Ureter (tissue), 1 donor: ENCODE measurements at places on chromosomes 12 and 14. TPM values are rescaled to one million over a fixed set of nuclear protein-coding genes. Genes with fewer than 3 reads are reported as not detected.

EFS gene
- total RNA-seq = 25.7 TPM

DNA sequence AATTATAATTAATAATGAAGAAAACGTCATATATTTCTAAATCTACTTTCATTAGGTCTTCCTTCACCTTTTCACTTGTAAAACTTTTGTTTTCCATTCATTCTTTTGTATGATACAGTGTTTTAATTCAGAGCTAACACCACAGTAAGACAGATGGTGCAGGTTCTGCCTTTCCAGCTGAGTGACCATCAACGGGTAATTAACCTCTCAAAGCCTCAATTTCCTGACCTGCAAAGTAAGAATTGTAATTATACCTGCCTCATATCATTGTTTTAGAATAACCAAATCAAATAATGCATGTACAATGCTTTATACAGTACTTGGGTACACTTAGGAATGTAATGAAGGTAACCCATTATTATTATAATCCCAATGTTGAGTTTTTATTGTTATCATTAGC lies 157.6 kb downstream of the FOXA1 start:
- no peak for DNase-seq

NDUFA9 gene
- 85.9 TPM for total RNA-seq

UBC gene
- total RNA-seq = 1,015 TPM

DNA sequence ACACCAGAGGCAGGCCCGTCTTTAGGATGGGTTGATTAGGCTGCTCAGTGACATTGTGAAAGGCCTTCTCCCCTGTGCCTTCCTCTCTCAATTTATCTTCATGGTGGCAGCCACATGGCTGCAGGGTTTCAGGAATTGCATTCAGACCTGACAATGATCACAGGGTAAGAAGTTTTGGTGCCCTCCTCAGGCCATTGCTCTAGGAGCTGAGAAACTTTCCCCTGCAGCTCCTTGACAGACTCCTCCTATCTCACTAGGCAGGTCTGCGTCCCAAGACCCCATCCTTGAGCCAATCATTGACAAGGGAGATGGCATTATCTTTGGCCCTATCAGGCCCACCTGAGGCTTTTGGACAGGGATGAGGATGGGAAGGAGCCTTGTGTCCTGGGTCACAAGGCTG lies 57.4 kb upstream of the ANO4 start:
- DNase-seq = no peak

DNA sequence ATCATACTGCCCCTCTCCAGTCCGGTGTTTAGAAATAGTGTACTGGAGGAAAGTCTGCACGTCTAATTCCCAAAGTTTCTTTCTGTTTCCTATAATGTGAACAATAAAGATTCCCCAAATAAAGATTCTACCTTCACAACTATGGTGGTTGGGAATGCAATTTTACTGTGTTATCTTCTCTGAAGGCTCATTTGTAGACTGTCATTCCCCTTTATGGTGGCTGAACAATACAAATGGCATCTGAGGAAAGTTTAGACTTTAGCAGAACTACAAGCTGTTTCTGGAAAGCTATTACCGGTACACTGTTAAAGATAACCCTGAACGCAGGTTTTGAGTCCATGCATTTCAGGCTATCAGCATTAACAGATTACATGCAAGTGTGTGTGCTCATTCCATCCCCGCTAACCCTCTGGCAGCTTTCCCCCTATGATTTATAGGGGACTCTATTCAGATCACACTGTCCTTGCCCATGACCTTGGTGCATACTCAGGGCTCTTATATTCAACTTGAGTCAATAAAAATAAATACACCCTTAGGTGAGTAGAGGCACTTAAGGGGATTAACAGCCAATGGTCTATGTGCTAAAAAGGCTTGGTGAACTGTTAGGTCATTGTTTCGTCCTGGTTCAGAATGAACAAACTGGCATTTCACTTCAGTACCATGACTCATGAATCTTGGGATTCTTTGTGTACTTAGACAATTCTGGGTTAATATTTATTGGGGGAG lies 60.7 kb upstream of the PYGL start:
- no peak for DNase-seq

CLEC4C gene
- not detected for total RNA-seq

- no peak for DNase-seq
Observed at GRCh38 chr14:99267837-99268781, 3.9 kb downstream of the BCL11B start.

GLIPR1L2 gene
- 0.62 TPM for total RNA-seq

DNA sequence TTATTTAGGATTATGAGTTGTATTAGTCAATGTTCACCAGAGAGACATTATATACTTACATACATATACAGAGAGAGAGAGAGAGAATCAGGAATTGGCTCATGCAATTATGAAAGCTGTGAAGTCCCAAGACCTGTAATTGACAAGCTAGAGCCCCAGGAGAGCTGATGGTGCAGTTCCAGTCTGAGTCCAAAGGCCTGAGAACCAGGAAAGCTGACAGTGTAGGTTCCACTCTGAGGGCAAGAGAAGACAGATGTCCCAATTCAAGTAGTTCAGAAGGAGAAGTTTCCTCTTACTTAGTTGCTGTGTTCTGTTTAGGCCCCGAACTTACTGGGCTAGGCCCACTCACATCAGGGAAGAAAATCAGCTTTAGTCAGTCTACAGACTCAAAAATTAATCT lies 76.4 kb upstream of the FICD start:
- no peak for DNase-seq

DNA sequence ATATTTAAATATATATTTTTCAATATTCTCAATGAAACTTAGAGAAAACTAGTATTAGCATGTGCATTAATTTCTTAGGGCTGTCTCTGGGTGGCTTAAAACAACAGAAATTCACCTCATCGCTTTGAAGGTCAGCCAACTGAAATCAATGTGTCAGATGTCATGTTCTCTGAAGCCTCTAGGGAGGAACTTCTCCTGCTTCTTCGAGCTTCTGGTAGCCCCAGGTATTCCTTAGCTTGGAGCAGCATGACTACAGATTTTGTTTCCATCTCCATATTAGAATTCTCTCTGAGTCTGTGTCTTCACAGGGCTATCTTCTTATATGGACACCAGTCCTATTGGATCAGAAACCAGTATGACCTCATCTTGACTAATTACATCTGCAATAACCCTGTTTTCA lies 221.5 kb downstream of the PDZRN4 start:
- no peak for DNase-seq

GRCh38 chr12:132807295-132808092 lies 21.2 kb downstream of the GOLGA3 start:
- no peak for DNase-seq

BMP4 gene
- 10.8 TPM for total RNA-seq

- DNase-seq = peak; percentile 79
Observed at GRCh38 chr14:23062002-23062401, 4.7 kb upstream of the CDH24 start.

DNA sequence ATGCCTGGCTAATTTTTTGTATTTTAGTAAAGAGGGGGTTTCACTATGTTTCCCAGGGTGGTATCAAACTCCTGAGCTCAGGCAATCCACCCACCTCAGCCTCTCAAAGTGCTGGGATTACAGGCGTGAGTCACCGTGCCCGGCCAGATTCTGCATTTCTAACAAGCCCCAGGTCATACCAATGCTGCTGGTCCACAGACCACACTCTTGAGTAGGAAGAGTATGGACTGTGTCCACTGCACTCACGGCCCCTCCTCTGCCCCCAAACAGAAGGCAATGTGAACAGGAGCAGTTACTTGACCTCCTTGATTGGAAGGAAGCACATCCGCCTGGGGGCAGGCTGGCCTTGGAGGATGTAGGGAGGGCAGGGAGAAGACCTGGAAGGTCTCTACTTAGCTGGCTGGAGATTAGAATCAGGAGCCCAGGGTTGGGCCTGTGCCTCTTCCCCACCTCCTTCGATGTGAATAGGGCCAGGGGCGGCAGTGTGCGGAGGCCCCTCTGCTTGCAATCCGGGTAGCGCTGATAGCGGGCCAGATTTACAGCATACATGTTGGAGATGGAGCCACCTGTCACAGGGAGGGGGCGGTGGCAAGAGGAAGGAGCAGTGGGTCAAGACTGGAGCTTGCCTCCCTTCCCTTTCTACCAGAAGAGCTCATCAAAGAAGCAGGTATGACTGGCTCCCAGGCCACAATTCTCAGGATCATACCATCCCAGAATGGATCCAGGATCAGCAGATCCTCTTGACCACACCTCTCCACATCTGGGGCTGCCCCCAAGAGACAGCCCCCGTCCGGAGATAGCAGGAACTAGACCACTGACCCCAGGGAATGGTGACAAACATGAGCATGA lies 9.4 kb upstream of the ZNF740 start:
- DNase-seq = peak; percentile 42

ARHGAP9 gene
- total RNA-seq = 10.0 TPM
